Dermis blood vessel endothelial cell (primary cell): ENCODE measurements at places on chromosomes 7 and 10. TPM values are rescaled to one million over a fixed set of nuclear protein-coding genes. Genes with fewer than 3 reads are reported as not detected.

Gene GIMAP2
- 75.9 and 87.0 TPM in 2 replicates for total RNA-seq

Gene ENKUR
- 0.09 and 0.17 TPM in 2 replicates for total RNA-seq

Gene ODAD2
- total RNA-seq: 0.85 and 3.8 TPM in 2 replicates

Gene LIPF
- total RNA-seq: not detected in 2 replicates

DNA sequence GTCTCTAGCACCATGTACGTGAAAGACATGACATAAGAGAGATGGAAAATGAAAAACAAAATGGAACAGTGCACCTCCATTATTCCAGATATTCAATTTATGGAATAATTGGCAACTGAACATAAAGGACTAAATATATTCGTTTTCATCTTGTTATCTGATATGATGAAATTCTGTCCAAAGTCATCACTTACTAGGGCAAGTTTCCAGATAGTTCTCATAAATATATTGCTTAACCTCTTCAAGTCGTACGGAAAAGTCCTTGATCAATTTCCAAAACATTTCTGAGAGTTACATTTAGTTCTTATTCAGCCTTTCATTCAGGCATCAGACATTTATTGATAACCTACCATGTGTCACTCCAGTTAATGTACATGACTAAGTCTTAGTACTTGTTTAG, 185.2 kb downstream of the HGF start:
- DNase-seq: no peak

GRCh38 chr7:23012908-23013714, 819 bp downstream of the HYCC1 start:
- peak; percentile 43 for DNase-seq

DNA sequence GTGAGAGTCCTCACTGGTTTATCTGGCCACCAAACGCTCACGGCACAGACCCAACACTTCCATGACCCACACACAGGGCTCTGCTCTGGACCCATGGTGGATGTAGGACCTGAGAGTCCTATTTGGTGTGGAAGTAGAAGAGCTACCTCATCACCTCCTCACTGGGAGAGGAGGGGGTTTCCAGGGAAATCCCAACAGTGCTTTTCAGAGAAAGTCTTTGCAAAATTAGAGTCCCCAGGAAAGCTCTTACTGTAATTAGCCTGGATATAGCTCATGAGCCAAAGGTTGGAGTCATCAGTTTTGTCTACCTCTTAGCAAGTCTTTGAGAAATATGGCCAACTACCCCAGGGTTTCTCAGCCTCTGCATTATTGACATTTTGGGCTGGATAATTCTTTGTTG, 34.7 kb upstream of the TARP start:
- no peak for DNase-seq

DNA sequence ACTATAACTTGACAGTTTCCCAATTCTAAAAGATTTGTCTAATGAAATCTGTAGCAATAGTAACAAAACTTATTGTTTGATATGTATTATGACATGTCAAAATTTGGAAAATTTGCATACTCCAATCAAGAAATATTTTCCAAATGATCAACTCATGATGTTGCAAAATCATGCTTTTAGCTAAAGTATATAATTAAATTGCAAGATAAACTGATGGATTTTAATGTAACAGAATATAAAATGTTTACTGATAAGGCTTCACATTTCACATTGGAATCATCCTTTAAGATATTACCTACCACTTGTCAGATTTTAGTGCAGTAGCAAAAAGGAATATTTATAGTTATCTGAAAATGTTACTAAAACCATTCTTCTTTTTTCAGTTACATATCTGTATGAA, 421.9 kb upstream of the SEMA3D start:
- no peak for DNase-seq
